ENCODE measurements at places on chromosomes 2 and 18.

GRCh38 chr2:167052825-167053224, 164.5 kb downstream of the XIRP2 start:
- no peak for DNase-seq

- no peak for DNase-seq
These were observed 939.5 kb upstream of the FANCL start for GRCh38 chr2:59180621-59181020.

DNA sequence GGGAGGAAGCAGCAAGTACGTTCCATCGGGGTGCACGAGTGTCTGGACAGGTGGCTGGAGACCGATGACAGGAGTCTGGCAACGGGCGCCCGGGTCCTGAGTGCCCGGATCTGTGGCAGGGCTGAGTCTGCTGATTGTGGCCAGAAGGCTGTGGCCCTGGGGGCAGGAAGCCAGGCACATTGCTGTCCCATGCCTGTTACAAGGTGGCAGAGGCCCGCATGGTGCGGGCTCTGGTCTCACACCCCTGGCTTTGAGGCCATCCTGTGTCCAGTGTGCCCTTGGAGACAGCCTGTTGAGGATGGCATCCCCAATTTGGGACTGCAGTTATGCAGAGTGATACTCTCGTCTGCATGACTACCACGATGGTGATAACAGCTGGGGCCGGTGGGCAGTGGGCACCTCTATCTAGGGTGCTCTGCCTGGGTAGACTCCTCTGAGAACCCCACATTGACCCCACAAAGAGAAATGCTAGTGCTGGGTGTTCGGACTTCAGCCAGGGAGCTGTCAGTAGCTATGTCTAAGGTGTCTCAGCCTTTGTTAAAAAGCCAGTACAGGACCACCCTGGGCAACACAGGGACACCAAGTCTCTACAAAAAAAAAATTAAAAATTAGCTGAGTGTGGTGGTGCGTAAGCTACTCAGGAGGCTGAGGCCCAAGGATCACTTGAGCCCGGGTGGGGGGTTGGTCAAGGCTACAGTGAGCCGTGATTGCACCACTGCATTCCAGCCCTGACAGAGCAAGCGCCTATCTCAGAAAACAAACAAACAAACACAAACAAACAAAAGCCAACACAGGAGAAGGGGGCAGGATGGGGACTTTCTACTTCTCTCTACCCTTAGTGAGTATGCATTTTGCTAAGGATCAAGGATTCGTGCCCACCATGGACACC, 88.3 kb downstream of the RHOB start:
- DNase-seq: no peak

DNA sequence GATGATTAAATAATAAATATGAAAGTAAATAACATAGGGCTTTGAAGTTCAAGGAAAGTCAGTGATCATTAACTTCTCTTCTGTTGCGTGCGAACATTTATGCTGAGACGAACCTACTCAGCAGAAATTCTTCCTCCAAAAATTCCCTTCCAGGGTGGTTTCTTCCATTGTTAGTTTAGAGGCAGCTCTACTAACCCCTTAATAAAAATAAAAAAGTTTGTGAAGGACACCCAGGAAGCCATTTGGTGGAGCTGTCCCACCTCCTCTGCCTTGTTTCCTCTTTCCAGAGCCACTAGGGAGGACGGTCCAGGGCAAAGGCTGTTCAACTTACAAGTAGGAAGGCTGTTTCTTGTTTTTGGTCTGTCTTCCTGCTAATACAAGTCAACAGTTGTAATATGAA, 2.1 kb upstream of the SMAD2 start:
- peak; percentile 18 for DNase-seq

DNA sequence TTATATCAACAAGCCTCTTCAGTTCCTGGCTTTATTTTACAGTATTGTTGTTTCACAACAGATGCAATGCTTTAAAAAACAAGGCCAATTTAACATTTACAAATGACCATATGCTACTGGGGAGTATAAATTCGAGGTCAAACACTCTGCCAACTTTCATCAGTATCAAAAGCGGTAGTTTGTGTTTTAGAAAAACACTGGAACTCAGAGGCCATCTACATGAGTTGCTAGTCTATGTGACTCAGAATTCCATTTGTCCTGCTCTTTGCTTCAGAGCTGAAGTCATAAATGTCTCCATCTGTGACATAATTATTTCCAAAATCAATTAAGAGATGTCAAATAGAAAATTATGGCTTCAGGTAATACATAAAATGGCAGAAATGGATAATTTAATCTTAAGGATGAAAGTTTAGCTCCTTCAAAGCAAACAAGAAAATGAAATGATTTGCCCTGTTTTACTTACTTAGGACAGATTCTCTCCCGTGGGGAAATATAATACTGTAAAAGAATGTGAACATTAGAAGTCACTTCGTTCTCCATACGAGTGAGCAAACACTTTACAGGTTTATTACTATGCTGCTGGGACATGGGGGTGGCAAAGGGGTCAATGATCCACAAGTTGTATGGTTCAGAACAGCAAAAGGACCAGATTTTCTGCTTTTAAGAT, 3.7 kb downstream of the MEX3C start:
- no peak for DNase-seq

DNA sequence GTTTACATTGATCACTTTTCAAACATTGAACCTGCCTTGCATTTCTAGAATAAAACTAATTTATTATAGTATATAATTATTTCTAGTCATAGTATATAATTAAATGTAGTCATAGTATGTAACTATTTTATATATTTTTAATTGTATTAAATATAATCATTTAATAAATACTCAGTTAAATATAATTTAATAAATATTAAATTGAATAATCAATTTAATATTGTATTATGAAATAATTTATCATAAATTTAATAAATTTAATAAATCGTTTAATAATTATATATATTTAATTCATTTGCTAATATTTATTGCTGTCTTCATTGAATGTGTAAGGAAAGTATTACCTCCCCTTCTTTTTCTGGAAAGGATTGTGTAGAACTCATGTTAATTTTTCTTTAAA, 225.6 kb upstream of the NRP2 start:
- no peak for DNase-seq

DNA sequence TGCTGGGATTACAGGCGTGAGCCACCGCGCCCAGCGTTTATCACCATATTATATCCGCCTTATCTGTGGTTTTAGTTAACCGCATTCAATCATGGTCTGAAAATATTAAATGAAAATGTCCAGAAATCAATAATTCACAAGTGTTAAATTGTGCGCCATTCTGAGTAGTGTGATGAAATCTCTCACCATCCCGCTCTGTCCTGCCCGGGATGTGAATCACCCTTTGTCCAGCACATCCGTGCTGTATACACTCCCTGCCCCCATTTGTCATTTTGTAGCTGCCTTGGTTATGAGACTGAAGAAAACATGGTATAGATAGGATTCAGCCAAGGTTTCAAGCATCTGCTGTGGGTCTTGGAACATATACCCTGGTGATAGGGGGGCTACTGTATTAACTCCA, 70.7 kb downstream of the TIMM21 start:
- peak; percentile 71 for DNase-seq

- no peak for DNase-seq
These were observed 128.4 kb downstream of the GALNT3 start for GRCh38 chr2:165665614-165666013.
